Pericardium fibroblast (primary cell): ENCODE measurements at places on chromosomes 7 and 10. TPM values are rescaled to one million over a fixed set of nuclear protein-coding genes. Genes with fewer than 3 reads are reported as not detected.

Gene KIAA1549
- total RNA-seq = 0.82 and 3.9 TPM in 2 replicates

Gene CHAT
- not detected in 2 replicates for total RNA-seq

Gene BICC1
- 38.8 and 99.4 TPM in 2 replicates for total RNA-seq

Gene TWIST1
- 41.0 and 70.1 TPM in 2 replicates for total RNA-seq

Gene LHFPL3
- total RNA-seq = not detected in 2 replicates

Gene RSPH10B
- not detected in 2 replicates for total RNA-seq

Gene MYL10
- not detected in 2 replicates for total RNA-seq

Gene IQUB
- total RNA-seq = under 0.01 and 0.94 TPM in 2 replicates

Gene PRSS37
- not detected in 2 replicates for total RNA-seq

Gene SP8
- total RNA-seq = not detected in 2 replicates

Gene STRA8
- not detected in 2 replicates for total RNA-seq

Gene IRF5
- not detected in 2 replicates for total RNA-seq

Gene CARD11
- total RNA-seq = 0.26 and 0.70 TPM in 2 replicates

Gene CHN2
- 0.43 and 7.7 TPM in 2 replicates for total RNA-seq

Gene SLC13A4
- total RNA-seq = 1.2 TPM in 1 of 2 replicates, not detected in the other
